ENCODE measurements at places on chromosomes 13 and 19.

GRCh38 chr13:29562786-29563438, 32.6 kb downstream of the SLC7A1 start:
- no peak for DNase-seq

DNA sequence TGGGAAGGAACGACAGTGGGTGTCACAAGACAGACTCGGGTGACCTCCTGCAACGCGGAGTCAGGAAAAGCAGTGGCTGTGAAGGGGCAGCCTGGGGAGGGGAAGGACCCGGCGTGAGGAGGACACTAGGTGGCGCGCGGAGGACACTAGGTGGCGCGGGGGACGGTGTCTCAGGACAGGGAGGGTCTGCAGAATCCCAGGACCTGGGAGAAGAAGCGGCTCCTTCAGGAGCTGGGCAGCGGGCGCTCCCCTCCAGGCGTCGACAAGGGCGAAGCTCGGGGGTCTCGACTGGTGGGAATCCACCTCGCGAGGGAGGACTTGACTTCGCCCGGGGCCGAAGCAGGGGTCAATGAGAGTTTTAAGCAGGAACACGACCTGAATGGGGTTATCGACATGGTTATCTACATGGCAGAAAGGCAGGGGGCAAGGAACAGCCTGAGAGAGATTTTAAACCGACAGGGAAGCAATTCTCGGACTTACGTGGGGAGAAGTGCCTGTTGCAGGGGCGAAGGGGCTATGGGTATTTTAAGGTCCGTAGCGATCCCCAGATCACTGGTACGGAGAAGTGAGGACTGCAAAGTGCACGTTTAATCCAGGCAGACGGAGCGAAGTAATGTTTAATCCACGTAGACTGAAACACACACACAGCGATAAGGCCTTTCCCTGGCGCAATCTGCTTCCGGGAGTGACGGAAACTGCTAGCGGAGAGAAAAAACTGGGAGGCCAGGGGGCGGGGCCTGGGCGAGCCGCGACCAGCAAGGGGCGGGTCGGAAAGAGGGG, at the start of gene ZNF616:
Gene ZNF616, minus strand, starts transcription at position 687 of the 780 bp plus-strand sequence. CDS start 9,426 bp downstream, outside the sequence.
- peak; percentile 82 for DNase-seq

- no peak for DNase-seq
Observed at GRCh38 chr13:51041126-51041525, 69.9 kb downstream of the C13orf42 start.

DNA sequence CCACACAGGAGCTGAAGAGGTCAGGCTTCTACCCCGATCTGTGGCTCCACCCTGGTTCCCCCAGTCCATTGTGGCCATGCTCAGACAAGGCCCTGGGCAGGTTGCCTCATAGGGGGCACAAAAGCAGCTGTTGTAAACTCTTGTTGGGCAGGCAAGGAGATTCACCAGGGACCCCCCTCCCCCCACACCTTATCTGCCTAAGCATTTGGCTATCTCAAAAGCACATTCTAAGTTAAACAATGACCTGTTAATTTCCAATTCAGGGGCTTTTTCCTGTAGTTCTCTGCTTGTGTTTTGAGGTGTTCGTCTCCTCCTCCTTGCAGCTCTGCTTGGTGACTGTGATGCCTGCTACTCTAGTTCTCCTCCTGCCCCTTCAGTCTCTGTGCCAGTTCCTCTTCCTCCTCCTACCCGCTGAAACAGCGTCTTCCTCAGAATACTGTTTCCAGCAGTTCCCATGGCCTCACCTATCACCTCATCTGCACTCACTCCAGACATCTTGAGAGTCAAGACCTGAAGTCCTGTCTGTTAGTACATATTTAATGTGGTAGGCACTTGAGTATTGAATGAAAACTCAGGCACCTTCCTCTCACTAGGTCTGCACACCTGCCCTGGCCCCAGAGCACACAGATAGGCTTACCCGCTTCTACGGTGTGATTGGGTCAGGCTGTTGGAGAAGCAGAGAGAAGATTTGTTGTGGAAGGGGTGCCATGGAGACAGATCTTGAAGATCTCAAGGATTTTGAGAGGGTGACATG, 31.7 kb downstream of the SPATA13 start:
- DNase-seq: no peak

DNA sequence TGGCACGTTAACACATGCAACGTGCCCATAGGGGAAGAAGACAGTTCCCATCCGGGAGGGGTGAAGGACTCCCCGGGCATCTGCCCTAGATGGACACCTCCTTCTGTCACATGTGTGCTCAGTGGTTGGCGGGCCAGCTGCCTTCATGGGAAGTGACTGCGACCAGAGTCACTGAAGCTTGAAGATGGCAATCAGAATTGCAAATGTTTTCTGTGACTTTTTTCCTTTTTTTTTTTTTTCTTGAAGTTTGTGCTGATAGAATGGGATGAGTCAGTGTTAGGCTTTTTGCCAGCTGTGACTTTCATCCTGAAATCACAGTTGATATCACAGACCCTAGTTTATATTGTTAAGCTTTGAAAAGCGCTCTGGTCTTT, 109.2 kb upstream of the MCF2L start:
- no peak for DNase-seq

DNA sequence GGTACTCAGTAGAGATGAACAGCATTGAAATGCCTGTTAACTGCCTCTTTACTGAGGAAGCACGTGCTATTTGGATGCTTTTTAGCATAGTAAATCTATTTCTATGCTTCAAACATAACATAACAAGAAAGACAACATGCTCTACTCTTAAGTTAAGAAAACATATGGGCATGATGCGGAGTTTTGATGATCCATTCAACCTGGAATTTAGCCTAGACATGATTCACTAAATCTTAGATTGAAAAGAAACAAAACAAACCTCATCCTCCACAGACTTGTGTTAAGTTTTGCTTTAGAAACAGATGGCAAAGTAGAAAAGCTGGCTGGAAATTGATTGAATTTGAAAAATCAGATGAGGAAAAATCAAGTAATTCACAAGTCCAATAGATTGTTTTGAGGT, 593.8 kb downstream of the OLFM4 start:
- DNase-seq: no peak

DNA sequence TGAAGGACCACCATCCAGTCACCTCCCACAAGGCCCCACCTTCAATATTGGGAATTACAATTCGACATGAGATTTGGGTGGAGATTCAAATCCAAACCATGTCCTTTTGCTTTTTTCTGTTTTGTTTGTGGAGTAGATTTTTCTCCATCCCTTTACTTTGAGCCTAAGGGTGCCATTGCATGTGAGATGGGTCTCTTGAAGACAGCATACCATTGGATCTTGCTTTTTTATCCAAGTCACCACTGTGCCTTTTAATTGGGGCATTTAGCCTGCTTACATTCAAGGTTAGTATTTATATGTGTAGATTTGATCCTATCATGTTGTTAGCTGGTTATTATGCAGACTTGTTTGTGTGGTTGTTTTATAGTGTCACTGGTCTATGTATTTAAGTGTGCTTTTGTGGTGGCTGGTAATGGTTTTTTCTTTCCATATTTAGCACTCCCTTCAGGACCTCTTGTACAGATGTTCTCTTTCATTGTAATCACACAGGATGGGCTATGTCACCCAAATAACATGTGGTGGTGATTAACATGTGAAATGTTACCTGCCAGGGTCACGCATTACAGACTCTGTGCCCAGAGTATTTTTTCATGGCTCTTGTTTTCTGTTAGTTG, 58.0 kb downstream of the ZNF823 start:
- DNase-seq: no peak

GRCh38 chr19:47226426-47227351, 4.3 kb downstream of the BBC3 start:
- no peak for DNase-seq

DNA sequence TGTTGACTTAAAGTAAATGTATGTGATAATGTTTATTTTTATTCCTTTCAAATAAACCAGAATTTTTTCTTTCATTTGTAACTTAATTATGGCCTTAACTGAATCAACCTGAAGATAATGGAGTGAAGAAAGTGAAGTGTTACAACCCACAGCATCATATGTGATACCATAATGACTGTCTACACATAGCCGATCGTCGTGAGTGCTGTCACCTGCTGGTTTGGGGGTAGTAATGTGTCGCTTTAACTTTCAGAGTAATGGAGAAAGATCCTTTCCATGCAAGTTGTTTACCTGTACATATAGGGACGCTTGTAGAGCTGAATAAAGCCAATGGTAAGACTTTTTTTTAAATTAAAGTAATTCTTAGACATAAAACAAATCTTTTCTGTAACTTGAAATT, 9.9 kb downstream of the CDC16 start:
- DNase-seq: no peak

DNA sequence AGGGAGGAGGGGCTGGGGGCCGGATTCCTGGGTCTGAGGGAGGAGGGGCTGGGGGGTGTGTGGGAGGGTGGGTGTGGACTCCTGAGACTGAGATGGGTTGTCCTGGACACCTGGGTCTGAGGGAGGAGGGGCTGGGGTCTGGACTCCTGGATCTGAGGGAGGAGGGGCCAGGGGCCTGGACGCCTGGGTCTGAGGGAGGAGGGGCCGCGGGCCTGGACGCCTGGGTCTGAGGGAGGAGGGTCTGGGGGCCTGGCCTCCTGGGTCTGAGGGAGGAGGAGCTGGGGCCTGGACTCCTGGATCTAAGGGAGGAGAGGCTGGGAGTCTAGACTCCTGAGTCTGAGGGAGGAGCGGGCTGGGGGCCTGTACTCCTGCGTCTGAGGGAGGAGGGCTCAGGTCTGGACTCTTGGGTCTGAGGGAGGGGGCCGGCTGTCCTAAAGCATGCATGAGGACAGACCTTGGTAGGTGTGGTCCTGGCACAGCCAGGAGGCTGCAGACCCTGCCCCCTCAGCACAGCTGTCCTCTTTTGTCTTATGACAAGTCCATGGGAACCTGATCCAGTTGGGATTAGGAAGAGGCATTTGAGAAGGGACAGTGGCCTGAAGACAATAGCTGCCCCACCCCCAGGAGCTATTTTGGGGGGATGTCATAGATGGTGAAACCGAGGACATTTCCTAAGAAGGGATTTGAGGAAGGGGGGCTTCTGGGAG, 1.3 kb downstream of the TNNT1 start:
- DNase-seq: no peak

DNA sequence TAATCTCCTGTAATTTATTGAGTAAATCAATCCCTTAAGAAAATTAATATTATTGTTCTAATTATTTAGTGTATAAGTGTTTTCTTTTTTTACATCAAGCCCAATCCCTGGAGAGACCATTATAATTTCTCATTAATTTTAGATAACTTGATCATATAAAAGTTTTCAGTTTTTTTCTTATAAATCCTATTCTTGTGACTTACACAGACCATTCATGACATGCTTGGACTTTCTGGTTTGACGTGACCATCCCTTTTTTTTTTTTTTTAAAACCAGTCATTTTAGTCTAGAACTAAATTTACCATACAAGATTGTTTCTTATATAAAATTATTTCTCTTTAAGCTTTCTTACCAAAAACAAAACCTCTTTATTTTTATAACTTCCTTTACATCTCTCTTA, 5.4 kb upstream of the MTRF1 start:
- DNase-seq: no peak

DNA sequence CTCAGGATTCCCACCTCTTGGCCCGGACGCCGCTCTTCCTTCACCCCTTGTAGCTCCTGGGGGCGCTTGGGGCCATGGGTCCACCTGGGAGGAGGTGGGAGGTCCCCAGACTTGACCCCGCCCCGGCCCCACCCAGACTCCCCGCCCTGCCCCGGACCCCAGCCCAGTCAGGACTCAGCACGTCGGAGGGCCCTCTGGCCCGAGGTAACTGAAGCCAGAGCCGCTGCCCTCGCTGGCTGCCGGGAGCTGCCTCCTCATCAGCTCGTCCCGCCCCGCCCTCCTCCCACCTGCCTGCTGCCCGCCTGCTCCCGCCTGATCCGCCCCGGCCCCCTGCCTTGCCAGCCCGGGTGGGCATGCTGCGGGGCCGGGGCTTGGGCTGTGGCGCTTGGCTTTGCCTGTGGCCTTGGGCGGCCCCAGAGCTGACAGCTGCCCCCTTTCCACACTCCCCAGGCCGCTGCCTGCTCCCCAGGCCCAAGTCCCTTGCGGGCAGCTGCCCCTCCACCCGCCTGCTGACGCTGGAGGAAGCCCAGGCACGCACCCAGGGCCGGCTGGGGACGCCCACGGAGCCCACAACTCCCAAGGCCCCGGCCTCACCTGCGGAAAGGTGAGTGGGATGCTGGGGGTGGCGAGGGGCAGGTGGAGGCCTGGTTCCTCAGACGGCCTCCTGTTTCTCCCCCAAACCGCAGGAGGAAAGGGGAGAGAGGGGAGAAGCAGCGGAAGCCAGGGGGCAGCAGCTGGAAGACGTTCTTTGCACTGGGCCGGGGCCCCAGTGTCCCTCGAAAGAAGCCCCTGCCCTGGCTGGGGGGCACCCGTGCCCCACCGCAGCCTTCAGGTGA, 9.4 kb downstream of the ARHGAP33 start:
- no peak for DNase-seq

GRCh38 chr13:24997367-24997967, 98.5 kb upstream of the PABPC3 start:
- DNase-seq: no peak

DNA sequence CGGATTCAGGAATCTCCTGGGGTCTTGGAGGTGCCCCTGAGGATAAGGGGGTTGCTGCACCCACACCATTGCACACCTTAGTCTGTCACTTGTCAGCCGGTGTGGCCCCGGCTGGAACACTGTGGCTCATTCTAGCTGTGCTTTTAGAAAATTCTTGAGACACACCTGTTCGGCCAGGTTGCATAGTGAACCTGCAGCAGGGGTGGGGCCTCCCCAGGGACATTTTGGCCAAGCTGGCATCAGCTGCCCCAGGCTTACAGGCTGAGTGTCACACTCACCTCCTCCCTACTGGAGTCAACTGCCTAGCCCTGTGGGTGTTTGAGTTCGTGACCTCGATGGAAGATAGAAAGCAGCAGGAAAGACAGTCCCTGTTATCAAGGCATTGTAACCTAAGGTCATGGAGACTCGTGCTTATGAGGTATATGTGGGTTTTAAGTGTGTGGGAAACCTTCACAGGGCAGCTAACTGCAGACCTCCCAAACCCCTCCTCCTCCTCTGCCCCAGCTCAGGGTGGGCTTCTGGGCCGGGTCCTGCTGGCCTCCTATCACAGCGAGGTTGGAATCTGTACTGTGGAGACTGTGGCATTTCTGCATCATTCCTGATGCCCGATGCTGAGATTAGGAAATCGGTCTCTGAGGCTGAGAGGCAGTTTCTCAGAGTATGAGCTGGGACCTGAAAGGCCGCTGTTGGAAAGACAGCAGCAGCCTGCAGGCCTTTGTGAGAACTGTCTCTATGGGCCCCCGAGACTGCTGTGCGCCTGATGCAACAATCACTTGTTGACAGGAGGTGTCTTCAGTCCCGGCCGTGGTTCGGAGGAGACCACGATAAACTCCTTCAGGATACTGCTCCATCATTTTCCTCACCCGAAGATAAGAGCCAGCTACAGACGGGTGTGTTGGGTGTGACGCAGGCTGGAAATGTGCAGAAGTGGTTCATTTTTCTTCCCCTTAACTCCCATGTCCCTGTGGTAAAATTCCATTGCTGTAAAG, 72.2 kb downstream of the ATP11A start:
- no peak for DNase-seq

DNA sequence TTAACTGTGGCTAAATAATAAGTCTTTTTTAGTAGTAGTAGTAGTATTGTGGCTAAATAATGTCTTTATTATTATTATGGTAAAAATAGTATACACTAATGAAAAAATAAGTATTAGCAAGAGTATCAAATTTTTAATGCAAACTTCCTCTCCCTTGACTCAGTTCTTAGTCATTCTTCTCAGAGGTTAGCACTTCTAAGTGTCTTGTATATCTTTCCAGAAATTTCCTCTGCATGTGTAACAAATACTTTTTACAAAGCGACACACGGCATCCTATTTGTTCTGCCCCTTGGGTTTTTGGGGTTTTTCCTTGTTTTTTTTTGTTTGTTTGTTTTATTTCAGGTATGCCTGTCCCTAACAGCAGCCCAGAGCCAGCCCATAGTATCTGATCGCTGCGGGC, 20.9 kb downstream of the SIN3B start:
- no peak for DNase-seq
